GM23248 (cell line): ENCODE measurements at places on chromosomes 1 and 21.

DNA sequence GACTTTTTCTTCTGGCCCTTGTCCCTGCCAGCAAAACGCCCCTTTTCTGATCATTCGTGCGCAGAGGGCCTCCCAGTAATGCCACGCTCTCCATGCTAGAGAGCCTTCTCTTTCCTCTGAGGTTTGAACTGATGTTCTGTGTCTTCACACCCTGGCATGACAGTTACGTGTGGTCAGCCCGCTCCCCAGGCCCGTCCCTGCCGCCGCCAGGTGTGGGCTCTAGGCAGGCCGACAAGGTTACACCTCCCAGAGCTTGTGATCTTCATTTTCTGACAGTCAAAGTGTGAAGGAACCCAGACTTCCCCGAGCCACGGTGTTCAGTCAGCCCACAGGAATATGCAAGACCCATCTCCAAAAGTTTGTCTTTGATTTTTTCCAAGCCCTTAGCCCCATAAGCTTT is 265.6 kb downstream of the TM2D1 start:
- H3K27ac ChIP-seq = no peak overlapping the region
- H3K36me3 ChIP-seq = no peaks in the 10 kb centered on the region
- no peak overlapping the region for H3K4me3 ChIP-seq
- no peaks in the 10 kb centered on the region for H3K4me1 ChIP-seq

DNA sequence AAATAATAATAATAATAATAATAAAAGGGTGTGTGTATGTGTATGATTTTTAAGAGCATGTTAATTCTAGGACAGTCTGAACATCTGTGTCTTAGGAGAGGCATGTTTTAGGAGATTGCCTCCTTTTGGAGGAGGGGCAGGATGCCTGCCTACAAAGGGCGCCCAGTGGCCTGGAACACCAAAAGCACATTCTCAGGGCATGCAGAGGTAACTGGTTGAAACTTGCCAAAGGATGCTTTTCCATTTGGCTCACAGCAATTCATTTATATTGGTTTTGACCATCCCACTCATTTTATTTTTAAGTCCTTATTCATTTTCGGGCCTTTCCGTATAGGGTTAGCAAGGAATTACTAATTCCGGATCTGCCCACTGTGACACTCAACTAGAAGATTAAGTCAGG is 21.1 kb upstream of the LAMC2 start:
- H3K4me1 ChIP-seq = peaks cover 42% of the 10 kb centered on the region
- no peak overlapping the region; the same call in 1 of the 2 replicates for H3K27ac ChIP-seq
- H3K27me3 ChIP-seq = no peaks in the 10 kb centered on the region
- H3K36me3 ChIP-seq = no peaks in the 10 kb centered on the region

DNA sequence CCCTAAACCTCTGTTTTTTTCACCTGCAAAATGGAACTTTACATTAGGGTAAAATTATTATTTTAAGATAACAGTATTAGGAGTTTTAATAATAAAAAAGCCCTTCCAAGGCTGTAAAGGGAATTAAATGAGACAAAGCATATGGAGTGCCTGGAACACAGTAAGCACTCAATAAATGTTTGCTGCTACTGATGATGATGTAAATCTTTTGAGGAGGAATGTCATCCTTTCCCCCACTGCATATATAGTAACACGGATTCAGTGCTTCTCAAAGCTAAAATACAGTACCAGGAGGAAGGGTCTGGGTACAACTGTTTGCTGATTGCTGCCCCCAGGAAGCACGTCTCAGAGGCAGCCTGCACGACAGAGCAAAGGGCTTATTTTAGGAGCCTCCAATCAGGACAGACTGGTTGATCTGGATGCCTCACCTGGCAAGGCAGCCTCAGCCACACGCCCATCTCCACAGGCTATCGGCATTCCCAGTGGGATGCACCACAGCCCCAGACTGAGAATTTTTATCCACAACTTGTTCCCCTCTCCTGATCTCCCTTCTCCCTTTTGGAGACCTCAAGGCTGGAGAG is 64.4 kb downstream of the GADD45A start:
- no peaks in the 10 kb centered on the region for H3K27me3 ChIP-seq
- peaks cover 77% of the 10 kb centered on the region for H3K4me1 ChIP-seq
- H3K27ac ChIP-seq = peak overlapping the region; percentile 86
- peak overlapping the region; percentile 50 for H3K4me3 ChIP-seq

GRCh38 chr1:61173118-61173517 is 90.8 kb downstream of the NFIA start:
- no peaks in the 10 kb centered on the region for H3K36me3 ChIP-seq
- no peak for DNase-seq
- H3K27ac ChIP-seq = no peak overlapping the region
- peaks cover 26% of the 10 kb centered on the region for H3K4me1 ChIP-seq
- H3K4me3 ChIP-seq = no peak overlapping the region

- no peak overlapping the region for H3K4me3 ChIP-seq
- H3K36me3 ChIP-seq = no peaks in the 10 kb centered on the region
- H3K4me1 ChIP-seq = peaks cover 16% of the 10 kb centered on the region
- no peak for DNase-seq
These were observed 181.0 kb upstream of the FGGY start for GRCh38 chr1:59115865-59116264.
